ENCODE measurements at places on chromosomes 7 and 10. TPM values are rescaled to one million over a fixed set of nuclear protein-coding genes. Genes with fewer than 3 reads are reported as not detected.

The ADCYAP1R1 gene
- not detected for total RNA-seq

The UTF1 gene
- not detected for total RNA-seq

The PNLIPRP2 gene
- total RNA-seq = not detected

The HOXA11 gene
- not detected for total RNA-seq

The IFIT2 gene
- total RNA-seq = 21.6 TPM

The PAXIP1 gene
- total RNA-seq = 6.4 TPM

The MBL2 gene
- not detected for total RNA-seq

The PTF1A gene
- total RNA-seq = not detected

The DUSP5 gene
- total RNA-seq = 14.9 TPM

The TRIM50 gene
- total RNA-seq = not detected

The MMP21 gene
- 0.26 TPM for total RNA-seq

The HABP2 gene
- total RNA-seq = not detected

The TAS2R41 gene
- not detected for total RNA-seq

The SBDS gene
- 80.9 TPM for total RNA-seq

The LBX1 gene
- total RNA-seq = under 0.01 TPM

The TBXAS1 gene
- 2.1 TPM for total RNA-seq

The EBLN1 gene
- not detected for total RNA-seq

The CHAT gene
- total RNA-seq = not detected

The COL13A1 gene
- total RNA-seq = 6.4 TPM

The PRR15 gene
- not detected for total RNA-seq

The COL26A1 gene
- not detected for total RNA-seq
